ENCODE measurements at places on chromosomes 4 and X. TPM values are rescaled to one million over a fixed set of nuclear protein-coding genes. Genes with fewer than 3 reads are reported as not detected.

The GRIA2 gene
- total RNA-seq = not detected

The IRS4 gene
- not detected for total RNA-seq

The CC2D2A gene
- total RNA-seq = 52.9 TPM

The HOPX gene
- total RNA-seq = 0.36 TPM

The GLRA2 gene
- not detected for total RNA-seq

The KIAA1210 gene
- total RNA-seq = not detected

The GPR119 gene
- total RNA-seq = not detected

The CT45A2 gene
- not detected for total RNA-seq

The NAA10 gene
- 25.8 TPM for total RNA-seq

The SYTL4 gene
- 5.1 TPM for total RNA-seq

The DKK2 gene
- total RNA-seq = 0.82 TPM

DNA sequence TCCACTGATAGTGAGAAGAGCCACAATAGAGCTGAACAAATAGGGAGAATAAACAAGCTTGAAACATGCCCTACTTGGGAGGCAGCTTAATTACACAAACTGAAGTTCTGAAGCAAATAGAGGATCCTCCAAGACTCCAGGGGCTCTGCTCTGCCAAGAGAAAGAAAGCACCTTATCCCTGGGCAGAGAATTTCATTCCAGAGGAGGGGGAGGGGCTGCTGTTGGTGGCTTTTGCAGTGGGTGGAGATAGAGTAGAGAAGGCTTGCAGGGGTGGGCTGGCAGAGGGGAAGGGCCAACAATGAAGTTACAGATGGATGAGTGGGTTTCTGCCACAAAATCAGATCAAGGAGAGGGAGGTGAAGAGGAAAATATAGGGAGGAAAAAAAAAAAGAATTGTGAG is 1.0 kb upstream of the LPAR4 start:
- DNase-seq = no peak

- DNase-seq = peak; percentile 88
Measured at GRCh38 chrX:19343535-19344408, at the start of gene PDHA1. Gene PDHA1 (plus strand): TSS chrX:19343927. CDS start chrX:19344038, 111 bp downstream.

GRCh38 chr4:126404549-126404948 is 1089.8 kb downstream of the FAT4 start:
- peak; percentile 9 for DNase-seq

GRCh38 chrX:121103381-121103780 is 56.0 kb downstream of the GLUD2 start:
- peak; percentile 13 for DNase-seq

DNA sequence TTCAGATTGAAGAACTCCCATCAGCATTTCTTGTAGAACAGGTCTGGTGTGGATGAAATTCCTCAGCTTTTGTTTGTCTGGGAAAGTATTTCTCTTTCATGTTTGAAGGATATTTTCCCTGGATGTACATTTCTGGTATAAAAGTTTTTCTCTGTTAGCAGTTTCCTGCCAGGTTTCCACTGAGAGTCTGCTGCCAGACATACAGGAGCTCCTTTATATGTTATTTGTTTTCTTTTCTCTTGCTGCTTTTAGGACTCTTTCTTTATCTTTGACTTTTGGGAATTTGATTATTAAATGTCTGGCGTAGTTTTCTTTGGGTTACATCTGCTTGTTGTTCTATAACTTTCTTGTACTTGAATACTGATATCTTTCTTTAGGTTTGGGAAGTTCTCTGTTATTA is 486.5 kb downstream of the ARAP2 start:
- no peak for DNase-seq

GRCh38 chrX:39581411-39581810 is 516.3 kb downstream of the BCOR start:
- no peak for DNase-seq

- no peak for DNase-seq
Measured at GRCh38 chr4:174036111-174036510, 247.4 kb downstream of the FBXO8 start.

DNA sequence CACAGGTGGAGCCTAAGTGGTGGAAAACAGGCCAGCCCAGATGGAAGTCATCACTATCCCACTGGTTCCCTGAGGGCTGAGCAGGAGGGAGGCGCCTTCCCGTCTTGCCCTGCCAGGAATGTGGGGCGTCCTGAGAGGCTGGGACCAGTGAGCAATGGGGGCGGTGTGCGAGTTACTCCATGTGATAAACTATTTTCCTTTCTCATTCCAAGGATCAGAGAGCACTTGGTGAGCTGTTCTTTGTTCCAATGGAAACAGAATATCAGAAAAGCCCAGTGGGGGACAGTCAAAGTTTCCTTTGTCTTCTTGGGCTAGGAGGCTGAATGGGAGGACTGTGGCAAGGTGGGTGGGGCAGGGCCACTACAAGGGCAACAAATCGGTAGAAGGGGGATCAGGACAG is 86.2 kb downstream of the NHSL2 start:
- peak; percentile 79 for DNase-seq

DNA sequence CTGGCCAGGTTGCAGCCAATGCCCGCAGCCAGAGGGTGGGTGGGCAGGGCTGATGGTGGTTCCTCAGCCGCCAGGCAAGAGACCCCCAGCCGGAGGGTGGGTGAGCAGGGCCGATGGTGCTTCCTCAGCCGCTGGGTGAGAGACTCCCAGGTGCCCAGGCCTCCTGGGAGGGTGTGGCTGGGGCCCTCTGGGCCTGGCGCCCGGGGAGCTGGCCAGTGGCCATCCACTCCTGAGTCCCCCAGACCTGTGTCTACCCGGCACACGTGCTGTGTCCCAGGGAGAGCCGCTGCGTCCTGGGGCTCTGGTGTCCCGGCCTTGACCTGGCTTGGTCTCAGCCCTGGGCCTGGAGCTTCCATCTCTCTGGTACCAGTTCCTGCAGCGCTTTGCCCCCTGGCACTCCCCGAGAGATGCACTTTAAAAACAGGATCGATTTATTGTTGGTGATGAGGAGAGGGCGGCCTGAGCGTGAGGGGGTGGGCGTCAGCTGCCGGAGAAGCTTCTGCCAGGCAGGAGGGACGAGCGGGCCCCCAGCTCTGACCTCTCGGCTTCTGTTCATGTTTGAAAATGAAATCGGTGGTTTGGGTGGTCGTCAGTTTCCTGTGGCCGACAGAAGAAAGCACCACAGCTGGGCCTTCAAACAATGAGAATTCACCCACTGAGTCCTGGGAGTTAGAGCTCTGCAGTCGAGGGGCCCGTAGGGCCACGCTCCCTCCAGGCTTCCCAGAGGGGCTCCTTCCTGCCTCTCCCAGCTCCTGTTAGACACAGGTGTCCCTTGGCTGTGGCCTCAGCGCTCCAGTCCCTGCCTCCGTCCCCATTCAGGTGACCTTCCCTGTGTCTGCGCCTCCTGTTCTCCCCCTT is 6.5 kb downstream of the DOK7 start:
- no peak for DNase-seq

GRCh38 chr4:152850377-152850776 is 70.6 kb downstream of the ARFIP1 start:
- DNase-seq = peak; percentile 45

DNA sequence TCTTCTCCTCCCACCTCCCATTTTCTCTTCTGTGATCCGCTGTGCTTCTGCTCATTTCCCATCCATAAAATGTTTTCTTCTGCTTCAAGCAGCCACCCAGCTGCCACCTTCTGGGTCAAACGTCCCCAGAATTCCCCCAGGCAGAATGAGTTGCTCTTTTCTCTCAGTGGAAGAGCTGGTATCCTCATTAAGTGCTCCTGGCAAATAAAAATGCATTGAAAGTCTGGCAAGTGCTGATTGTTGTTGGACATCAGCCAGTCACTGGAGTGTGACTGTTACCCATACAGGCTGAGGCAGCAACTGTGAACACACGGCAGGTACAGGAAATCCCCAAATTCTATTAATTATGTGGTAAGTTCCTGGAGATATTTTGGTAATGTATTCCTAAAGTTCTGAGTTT is 52.6 kb downstream of the LIMCH1 start:
- DNase-seq = no peak

DNA sequence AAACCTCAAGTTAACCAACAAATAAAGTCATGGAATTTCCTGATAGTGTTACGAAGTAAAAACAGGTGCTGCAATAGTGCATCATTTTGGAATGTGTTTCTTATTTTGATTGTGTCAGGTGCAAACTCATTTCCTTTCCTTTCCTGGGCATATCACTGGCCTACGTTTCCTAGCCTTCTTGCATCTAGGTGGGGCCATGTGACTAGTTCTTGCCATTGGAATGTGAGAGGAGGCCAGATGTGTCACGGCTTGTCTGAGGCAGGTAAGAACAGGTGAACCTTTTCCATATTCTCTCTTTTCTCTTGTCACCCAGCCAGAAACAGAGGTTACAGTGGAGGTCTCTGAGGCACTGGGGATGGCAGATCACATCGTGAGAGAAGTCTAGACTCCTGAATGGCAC is 868.0 kb downstream of the RPA4 start:
- no peak for DNase-seq
